ENCODE measurements at places on chromosomes 1 and 21.

GRCh38 chr1:2906085-2906484, 104.6 kb upstream of the TTC34 start:
- no peak for DNase-seq

DNA sequence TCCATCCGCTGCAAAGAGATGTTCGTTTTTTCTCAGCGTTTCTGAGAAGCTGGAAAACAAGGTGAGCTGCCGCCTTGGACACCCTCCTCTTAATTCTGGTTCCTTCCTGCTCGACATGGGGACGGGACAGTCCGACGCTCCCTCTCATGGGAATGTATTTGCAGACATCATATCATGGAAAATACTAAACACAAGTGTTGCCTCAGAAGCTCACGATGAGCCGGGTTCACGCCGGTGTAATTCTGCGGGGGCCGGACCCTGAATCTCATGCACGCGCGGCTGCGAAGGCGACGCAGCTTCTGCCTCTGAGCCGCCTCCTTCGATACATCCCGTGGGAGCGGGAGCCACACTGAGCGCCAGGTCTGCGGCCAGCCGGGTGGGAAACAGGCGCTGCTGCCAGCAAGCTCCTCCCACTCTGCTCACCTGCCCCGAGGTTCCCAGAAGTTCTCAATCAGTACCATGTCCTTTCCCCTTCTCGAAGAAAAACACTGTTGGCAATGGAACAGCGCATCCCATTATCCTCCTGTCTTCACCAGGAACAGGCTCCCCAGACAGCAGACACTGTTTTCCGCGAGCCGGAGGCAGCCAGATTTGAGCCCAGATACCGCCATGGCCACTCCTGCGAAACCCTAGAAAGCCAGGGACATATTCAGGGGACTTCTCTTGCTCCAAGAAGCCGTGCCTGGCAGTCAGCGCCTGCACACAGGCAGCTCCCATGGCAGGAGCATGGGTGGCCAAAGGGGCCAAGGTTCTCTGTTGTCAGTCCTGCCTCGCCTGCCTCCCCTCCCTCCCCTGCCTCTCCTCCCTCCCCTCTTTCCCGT, 98.0 kb downstream of the WDR4 start:
- no peak for DNase-seq

DNA sequence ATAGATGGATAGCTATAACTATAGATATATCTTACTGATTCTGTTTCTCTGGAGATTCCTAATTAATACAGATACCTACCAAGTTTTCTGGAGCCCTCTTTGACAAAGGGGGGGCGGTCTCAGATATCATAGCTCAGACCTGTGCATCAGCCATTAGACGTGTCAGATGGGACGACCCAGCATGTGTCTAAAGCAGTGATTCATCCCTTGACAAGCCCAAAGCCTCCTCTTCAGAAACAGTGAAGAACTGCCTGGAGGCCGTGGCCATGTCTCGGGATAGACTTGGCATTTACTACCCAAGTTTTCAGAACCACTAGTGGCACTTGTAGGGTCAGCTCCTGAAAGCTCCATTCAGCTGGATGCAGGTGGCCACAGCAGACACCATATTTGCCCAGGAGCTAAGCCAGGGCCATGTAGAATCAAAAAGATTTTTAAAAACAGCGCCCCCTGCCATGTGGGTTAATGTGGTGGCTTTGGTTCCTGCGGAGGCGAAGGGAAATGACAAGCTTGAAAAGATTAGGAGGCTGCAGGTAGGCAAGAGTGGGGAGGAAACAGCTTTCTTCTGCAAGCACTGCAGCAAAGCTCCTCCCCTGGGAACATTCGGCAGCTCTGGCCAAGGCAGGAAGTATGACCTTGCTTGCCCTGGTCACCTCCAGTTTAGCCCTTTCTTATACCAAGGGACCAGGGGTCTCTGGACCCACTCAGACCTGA, 82.2 kb downstream of the FBXO2 start:
- DNase-seq = no peak

DNA sequence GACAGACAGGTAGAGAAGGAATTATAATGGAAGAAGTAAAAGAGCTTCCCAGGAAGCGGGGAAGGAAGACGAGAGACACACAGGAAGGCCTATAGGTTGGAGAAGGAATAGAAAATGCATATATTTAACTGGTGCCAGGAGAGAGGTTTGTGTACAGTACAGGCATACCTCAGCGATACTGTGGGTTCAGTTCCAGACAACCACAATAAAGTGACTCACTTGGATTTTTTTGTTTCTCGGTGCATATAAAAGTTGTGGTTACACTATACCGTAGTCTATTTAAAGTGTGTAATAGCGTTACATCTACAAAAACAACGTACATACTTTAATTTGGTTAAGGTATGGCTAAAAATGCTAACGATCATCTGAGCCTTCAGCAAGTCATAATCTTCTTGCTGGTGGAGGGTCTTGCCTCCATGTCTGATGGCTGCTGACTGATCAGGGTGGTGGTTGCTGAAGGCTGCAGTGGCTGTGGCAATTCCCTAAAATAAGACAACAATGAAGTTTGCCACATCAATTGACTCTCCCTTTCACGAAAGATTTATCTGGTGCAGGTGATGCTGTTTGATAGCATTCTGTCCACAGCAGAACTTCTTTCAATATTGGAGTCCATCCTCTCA, 16.0 kb downstream of the YARS1 start:
- DNase-seq = no peak

GRCh38 chr1:175353066-175353465, 160.5 kb upstream of the KIAA0040 start:
- no peak for DNase-seq

Data from neural crest cell (in vitro differentiated cells).